ENCODE measurements at places on chromosomes 3 and 15.

DNA sequence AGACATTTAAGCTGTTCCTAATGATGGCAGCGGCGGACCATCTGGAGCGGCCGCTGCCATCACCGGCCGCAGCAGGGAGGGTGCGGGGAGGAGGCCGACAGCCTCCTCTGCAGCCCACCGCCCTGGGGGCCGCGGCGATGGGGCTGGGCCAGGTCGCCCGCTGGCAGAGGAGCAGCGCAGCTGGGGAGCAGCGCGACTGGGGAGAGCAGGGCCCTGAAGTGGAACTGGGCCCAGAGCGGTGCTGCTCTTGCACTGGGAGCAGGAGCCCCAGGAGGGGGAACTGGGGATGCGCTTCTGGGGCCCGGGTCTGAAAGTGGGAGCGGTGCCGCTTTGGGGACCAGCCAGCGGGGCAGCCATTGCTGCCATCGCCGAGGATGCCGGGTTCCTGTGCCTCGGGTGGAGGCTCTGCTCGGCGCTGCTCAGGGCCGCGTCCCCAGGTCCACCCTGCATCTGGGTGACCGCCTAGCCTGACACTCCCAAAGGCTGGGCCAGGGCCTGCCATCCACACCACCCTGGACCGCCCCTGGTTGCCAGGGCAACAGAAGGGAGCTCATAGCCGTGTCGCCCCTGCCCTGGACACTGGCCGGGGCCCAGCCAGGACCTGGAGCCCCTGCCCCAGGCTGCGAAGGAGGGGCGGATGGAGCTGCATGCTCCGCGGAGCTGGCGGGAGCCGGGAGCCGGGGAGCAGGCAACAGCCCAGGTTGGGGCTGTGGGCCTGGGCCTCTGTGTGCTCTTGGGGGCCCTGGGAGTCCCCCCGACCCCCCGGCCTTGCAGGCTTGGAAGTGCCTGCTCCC lies 15.5 kb upstream of the PLA2G4E start:
- DNase-seq: no peak

- no peak for DNase-seq
Measured at GRCh38 chr3:3705090-3705775, 94.0 kb upstream of the LRRN1 start.

GRCh38 chr15:50128266-50128665 lies 9.2 kb upstream of the ATP8B4 start:
- no peak for DNase-seq

DNA sequence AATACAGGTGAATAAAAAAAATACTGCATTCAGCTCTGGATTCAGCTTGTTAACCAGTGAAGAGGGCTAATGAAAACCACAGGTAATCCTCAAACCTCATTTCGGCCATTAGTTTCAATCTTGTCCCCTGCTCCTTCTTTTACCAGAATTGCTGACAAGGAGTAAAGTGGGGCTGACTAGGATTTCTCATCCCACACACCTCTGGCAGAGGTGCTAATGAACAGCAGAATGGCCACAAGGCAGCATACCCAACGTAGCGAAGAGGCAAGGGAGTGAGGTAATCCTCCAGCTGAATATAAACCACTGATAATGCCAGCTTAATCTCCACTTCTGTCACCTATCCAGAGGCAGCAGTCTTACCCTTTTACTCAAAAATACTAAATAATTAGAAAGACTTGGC lies 248.8 kb upstream of the CDIN1 start:
- DNase-seq: no peak

DNA sequence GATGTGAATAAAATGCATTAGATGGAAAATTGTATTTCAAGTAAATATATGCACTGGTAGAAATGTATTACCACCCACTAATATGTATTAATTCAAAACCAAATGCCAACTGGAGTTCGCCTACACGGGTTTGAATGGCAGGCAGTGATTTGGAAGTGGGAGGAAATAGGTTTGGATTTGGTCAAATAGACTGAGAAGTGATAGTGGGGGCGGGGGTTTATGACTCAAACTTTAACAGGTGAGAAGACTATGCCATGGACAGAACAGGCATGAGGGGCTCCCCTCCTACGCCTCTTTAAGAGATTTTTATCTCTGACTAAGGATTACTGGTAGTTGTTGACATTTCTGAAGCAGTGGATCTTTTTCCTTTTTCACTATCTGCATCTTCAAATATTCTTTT lies 677.8 kb downstream of the NTRK3 start:
- no peak for DNase-seq

DNA sequence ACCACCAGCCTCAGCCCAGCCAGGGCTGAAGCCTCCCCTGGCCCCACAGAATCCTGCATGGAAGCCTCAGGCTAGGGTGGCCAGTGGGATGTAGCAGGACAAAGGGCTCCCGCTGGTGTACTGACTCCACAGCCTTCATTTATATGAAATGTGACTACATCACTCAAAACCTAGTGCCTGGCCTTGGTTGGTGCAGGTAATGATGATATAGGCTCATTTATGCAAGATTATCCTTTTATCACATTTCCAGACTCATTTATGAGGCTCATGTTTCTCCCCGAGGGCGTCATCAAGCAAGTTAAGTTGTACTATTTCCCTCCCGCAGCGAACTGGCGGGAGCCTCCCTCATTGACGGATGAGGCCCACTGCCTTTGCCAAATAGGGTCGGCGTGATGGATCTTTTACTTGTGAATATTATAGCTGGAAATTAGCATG lies 179.1 kb upstream of the SMAD3 start:
- no peak for DNase-seq

DNA sequence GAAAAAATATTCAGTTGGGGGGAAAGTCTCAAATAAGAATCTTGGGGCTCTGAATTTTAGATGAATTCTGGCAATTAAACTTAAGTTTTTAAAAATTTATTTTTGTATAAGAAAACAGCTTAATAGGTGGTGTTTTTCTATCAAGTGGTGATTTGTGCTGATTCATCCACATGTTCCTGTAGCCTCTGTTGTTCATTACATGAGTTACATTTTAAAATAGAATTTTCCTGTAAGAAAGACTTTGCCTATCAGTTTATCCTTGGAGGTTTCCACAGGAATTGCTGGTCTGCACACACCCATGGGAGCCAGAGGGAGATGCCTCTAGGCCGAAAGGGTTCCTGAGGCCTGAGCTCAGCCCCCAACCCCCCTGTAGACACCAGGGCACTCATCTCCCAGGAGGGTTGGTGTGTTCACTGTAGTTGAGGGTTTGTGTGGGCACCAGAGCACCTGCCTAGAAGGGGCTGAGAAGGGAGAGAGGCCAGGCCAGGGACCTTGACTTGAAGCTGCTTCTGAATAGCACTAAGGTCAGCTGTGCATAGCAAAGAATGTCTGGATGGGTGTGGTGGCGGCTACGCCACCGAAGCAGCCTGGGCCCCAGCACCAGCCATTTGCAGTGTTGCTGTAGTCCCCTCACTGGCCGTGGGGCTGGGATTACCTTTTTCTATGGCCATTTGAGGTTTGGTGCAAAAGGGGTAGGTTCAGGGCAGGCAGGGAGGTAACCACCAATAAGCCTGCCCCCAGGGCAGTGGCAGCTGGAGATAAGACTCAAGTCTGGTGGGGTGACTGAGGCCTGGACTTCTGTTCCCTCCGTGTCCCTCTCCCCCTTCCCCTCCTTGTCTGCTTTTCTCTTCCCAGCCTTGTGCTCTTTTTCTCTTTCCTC lies 11.9 kb downstream of the DNAJA4 start:
- no peak for DNase-seq

GRCh38 chr3:48472673-48472922 lies 26.1 kb downstream of the ATRIP start:
- peak; percentile 8 for DNase-seq

DNA sequence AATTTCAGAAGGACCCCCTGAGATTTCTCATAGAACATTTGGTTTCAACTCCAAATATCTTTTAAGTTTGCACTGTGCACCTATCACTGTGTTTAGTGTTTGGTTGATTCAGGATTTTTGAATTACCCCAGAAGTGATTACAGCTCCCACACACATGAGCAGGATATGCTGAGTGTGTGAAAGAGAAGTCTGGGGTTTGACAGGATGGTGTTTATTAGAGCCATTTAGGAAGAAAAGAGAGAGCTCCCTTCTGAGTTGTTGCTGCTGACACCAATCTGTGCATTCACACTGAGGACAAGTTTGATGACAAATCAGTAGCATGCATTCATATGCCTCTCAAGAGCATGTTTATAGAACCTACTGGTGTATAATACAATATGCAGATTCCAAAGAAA lies 118.1 kb downstream of the RPL22L1 start:
- no peak for DNase-seq

- no peak for DNase-seq
Measured at GRCh38 chr3:61535826-61536225, 25.5 kb upstream of the PTPRG start.

DNA sequence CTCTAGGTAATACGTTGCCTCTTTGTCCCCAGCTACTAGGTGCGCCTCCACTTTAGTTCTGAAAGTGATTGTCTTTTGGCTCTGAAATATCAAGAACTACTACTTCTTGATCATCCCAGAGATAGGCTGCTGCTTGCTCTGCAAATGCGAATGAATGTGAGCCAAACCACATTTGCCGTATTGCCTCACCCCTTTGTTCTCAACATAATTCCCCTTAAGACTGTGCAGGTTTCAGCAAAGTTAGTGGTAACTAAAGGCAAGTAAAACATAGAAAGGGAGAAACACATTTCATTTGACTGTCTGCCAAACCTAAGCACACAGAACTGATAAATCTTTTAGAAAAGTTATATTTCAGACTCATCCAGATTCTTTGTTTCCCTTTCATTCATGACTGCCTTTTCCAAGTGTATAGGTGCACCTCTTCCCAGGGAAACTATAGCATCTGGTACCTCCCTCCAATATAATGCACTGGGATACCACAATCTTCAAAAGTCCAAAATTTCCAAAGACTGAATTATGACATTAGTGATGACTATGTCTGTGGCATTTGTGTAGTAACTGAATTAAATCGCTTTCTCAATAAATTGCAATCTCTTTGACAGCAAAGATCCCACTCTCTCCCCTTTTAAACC lies 720.6 kb upstream of the CBLB start:
- no peak for DNase-seq

GRCh38 chr3:120145542-120146285 lies 51.5 kb upstream of the GSK3B start:
- no peak for DNase-seq

DNA sequence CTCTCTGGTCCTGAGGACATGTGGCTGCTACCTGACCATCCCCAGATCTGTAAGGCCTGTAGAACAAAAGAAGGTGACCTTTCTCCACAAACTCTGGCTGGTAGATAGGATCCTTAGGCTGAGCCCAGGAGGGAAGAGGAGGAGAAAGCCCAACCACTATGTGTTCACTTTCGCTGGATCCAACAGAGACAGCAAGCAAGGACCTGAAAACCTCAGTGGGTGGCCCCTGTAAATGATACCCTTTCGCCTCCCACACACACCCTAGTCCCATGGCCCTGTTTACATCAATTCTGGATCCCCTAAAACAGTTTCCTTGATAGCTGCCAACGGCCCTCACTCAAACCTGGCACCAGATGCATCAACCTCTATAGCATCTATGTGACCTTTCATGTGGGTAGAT lies 22.4 kb downstream of the CCDC12 start:
- DNase-seq: no peak

- DNase-seq: no peak
Measured at GRCh38 chr15:80437334-80437891, 33.2 kb downstream of the ARNT2 start.

- DNase-seq: no peak
Measured at GRCh38 chr15:63049783-63050371, 7.3 kb downstream of the TPM1 start.

DNA sequence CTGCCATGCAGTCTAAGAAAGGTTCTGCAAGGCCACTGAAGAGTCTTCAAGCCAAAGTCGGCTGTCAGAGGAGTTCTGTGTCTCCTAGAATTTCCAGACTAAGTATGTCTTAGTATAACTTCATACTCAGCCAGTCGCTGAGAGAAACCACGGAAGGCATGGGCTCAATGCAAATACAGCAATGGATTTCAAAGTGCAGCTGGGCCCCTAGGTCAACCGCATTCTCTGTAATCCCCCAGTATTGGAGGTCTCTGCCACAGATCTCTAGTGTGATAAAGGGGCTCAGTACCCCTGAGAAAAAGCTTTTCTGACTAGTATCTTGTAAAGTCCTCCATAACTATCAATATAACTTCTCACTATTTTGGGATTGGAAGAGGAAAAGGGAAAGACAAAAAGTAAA lies 208.3 kb downstream of the VPS13C start:
- DNase-seq: no peak

DNA sequence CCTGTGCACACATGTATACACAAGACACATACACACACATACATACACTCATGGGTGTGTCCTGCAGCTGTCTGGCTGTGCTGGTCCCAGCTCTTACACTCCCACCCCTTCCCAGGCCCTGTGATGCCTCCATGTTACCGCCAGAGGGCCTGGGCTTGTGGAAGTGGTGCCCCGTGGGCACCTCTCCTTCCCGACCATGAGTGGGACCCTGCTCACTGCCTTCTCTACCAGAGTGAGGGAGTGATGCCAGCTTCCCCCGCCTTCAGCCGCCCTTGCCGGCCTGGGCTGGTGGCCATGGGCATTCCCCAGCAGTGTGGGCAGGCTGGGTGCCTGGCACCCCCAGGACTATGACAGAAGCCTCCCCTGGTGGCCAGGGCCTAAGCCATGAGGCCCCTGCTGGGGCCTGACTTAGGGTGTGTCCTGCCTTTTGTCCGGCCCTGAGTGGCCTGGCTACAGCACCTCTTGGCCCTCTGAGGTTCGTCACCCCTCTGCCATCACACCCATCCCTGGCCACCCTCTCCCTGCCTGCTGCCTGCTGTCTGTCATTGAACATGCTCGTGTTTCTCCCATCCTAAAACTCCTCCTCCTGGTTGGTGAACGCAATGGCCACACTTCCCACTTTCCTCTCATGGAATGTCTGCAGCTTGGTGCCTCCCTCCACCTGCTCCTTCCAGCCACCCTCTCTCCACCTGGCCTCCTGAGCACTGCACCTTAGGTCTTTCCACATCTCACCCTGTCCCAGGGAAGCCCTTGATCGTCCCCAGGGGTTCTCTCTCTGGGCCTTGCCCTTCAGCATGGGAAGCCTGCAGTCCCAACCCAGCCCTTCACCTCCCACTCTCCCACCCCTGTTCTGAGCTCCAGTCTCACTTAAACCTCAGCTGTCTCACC lies 14.6 kb downstream of the HDAC11 start:
- no peak for DNase-seq

GRCh38 chr3:189580190-189580589 lies 51.0 kb upstream of the TP63 start:
- no peak for DNase-seq

DNA sequence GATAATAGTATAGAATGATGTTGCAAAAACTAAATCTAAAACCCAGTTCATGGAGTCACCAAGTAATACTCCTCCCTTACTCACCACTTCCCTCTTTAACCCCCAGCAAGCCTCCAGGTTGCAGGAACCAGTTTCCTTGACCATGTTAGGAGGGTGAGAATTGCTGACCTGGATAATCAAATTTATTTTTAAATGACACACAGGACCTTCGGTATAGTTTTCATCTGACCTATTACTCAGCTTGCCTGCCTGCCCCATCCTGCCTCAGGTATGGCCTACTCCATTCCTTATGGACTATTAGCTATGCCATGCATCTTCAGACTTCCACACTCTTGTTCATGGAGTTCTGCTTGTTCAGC lies 883 bp downstream of the RTP4 start:
- no peak for DNase-seq

All from GM18507 (cell line).